Germinal center (tissue), 1 donor: ENCODE measurements at places on chromosomes 4 and X.
A peak's percentile ranks its signal among the peaks of the same experiment; 100 is the strongest.

- DNase-seq = peak; percentile 14
Observed at GRCh38 chr4:101103381-101104142, 243.8 kb downstream of the PPP3CA start.

DNA sequence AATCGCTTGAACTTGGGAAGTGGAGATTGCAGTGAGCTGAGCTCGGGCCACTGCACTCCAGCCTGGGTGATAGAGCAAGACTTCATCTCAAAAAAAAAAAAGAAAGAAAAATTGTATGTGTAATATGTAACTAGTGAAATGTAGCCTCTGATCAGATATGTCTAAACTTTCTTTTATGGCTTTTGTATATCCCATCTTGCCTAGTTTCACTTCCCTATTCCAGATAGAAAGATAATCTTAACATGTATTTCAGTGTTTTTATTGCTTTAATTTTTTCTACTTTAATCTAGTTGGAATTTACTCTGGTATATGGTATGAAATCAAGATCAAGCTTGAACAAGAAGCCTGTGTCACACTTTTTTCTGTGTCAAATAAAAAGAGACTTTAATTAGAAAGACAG, 1.9 kb upstream of the ZNF41 start:
- no peak for DNase-seq

DNA sequence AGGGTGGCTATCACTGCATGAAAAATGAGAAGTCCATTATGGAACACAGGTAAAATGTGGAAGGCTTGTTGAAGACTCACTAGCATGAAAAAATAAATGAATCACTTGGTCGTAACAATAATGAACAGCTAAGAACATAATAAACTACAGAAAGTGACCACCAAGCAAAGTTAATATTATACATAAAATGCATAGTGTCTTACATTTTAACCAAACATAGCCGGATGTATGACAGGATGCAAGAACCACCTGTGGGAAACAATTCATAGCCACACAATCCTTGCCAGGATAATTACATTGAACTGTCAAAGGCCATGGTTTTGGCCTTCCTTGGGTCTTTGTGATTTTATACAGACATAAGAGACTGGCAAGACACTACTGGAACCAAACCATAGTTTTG, 81.9 kb upstream of the ATXN3L start:
- no peak for DNase-seq

- no peak for DNase-seq
Observed at GRCh38 chr4:157702831-157703230, 470.0 kb downstream of the GASK1B start.

GRCh38 chr4:110989125-110989524, 366.2 kb upstream of the PITX2 start:
- no peak for DNase-seq

DNA sequence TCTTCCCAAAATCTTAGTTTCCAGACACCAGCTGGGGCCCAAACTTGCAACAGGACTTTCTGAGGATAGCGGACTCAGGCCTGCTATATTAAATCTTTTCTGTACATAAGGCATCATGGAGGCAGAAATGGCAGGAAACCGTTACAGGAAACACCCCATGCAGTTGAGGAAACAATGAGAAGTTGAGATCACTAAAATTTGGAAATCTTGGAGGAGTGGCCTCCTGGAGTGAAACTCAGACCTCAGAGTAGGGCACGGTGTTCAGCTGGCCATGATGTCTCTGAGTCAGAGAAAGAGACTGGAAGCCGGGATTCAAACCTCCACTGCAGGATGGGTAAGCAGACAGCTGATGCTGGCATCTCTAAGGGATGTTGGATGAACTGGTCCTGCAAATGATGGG, 372.6 kb upstream of the CTSO start:
- DNase-seq = no peak

DNA sequence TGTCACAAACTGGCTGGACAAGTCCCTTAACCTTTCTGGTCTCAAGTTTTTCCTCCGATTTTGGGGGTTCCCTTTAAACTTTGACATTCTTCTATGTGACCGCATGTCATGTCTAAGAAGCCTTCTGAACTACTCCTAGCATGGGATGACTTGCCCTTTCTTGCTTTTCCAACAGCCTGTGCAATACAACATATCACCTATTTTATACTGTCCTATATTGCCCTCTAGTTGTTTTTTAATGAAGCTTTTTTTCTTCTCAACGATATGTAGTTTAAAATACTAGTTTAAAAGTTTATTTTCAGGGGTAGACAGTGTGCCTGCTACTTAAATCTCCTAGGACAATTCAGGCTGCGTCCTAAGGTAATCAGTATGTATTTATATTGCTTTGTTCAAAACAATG, 1.0 kb upstream of the IGBP1 start:
- DNase-seq = no peak

GRCh38 chr4:100290585-100290984, 100.3 kb upstream of the DDIT4L start:
- no peak for DNase-seq

DNA sequence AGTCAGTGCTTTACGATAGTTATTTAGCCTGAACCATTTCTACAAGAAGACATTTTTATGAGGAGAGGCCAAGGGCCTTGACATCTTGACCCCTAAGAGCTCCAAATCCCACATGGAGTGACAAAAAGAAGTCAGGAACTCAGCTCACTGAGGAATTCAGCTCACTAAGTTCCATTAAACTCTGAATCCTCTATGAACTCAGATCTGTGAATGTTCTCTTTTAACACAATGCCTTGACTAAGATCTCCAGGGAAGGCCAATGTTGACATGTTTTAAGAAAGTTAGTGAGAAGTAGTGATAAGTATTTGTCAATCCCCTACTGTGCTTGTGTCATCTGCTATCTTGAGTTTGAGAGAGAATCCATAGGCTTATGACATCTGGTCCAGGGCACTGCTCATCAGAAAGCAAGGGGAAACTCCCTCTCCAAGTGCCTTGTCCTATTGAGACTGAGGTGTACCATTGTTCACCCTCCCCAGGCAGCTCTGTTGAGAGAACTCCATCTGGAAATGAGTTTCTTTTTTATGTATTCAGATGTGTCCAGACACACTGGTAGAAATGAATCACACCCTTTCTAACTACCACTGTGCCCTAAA, 68.7 kb upstream of the PCDH19 start:
- no peak for DNase-seq

GRCh38 chr4:13302876-13303275, 181.3 kb downstream of the RAB28 start:
- no peak for DNase-seq

DNA sequence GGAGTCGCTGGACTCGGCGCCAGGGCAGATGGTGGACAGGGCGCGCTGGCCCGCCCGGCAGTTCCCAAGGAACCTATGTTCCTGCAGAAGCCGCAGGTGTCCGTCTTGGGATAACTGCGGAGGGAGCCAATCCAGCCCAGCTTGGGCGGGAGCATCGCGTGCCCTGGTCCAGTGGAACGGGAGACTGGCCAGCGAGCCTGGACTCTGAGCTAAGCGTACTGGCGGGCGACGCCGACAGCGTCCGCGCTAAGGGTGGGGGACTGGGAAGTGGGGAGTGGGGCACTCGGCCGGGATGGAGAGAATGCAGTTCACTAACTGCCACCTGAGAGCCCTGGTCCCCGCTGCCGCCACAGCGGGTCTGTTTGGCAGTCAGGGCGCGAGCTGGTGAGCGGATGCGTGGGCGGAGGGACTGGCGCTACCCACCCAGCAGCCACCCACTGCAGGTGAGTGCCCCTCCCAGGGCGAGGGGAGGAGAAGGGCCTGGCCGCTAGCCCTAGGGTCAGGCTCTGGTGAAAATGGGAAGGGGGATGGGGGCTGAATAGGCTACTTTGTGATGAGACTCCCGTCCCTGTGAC, 1.3 kb upstream of the MAMLD1 start:
- DNase-seq = no peak
